Glutamatergic neuron (in vitro differentiated cells): ENCODE measurements at places on chromosomes 3 and 15.

- DNase-seq: peak; percentile 83
These were observed 107.0 kb downstream of the IQSEC1 start for GRCh38 chr3:12965999-12966846.

DNA sequence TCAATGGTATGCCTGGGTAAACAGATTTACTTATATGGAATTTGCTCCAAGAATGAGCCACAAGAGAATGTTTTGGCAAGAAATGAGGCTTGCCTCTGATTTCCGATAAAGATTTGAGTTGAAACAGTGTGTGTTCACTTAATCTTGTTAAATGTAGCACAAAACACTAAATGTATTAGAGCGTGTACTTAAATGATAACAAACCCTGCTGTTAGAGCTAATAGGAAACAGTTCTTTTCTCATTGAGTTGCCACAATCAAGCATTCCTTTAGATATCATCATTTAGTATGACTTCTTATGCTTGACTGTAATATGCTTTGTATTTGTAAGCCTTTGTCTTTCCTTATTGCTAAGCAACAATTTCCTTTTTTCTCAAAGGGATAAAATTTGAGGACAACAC is 353.6 kb upstream of the ZNF717 start:
- DNase-seq: no peak

DNA sequence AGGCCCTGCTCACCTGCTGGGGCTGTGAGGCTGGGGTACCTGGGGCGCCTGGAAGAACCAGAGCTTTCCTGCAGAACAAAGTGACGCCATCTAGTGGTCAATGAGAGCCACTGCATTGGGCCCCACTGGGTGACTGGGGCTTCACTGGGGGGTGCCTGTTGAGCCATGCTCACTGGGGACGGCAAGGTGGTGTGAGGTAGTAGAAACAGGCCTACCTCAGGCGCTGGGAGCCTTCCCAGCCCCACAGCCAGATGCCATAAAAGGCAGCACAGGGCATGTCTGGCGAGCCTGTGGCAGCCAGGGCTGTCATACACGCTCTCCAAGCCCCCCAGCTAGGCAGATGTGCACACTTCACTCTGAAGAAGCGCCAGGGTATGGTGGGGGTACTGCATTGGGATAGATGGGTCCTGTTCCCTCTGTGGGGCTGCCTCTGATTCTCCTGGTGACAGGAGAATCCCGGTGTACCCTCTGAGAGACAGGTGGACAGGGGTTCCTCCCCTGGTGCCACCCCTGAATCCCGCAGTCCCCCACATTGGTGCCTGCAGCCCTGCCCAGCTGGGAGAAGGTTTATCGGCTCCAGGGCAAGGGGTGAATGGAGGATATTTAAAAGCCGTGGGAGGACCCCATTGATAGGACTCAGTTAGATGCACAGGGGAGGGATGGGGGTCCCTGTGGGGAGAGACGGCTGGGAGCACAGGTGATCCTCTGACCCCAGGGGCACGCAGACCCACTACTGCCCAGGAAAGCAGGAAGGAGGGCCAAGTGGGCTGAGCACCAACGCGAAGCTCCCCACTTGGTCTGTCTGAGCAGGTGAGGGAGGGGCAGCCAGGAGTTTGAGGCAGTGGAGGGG is 178.8 kb downstream of the NSMCE3 start:
- DNase-seq: no peak

DNA sequence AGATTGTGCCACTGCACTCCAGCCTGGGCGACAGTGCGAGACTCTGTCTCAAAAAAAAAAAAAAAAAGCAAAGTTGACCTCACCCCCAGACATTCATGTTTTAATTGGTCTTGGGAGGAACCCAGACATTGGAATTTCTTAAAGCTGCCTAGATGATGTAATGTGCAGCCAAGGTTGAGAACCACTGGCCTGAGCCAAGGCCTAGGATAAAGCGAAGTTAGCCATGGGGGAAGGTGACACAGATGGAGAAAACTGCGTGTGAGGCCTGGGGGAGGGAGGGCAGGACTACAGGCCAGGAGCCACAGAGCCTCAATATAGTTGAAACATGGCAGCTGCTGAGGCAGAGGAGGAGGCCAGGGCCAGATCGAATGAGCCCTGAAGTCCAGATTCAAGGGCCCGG is 21.0 kb downstream of the GLB1 start:
- DNase-seq: no peak

DNA sequence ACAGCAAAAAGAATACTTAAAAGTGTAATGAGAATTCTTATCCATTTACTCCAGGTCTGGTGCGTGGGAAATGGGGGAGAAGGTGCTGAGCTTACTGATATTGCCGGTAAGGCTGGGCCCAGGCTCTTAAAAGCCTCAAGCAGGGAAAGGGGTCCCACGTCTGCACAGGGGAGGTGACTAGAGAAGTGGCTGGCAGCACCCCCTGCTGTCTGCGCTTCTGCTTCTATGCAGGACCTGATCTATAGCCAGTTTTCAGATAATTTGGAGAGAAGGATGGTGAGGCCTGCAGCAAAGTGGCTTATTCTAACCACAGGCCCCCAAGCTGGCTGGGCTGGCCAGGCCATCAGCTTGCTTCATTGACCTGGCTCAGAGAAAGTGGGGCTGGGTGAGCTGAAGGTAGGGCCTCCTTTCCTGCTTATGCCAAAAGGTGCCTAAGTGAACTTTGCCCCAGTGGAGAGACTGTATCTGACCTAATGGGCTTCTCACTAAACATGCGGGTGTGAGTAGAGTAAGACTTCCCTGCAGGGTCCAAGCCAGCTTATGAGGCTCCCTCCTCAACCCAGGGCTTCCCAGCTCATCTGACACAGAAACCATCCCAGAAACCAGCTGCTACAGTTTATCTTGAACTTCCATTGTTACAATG is 30.9 kb upstream of the ATP1B3 start:
- peak; percentile 38 for DNase-seq

DNA sequence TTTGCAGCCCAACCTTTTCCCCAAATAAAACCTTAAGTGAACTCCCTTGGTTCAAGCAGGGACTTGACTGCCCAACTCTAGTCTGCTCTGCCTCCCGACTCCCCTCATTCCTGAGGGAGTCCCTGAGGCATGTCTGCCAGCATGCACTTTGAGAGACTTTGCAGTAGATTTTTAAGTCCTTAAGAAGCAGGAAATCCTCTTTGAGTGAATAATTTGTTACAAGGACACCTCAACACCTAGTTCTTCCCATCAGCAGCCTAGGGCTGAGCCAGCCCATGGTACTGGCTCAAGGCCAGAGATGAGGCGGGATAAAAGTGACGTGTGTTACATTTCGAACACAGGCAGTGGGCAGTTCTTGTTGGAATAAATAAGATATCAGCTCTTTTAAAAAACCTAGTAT is 204.3 kb upstream of the SLC2A2 start:
- no peak for DNase-seq

DNA sequence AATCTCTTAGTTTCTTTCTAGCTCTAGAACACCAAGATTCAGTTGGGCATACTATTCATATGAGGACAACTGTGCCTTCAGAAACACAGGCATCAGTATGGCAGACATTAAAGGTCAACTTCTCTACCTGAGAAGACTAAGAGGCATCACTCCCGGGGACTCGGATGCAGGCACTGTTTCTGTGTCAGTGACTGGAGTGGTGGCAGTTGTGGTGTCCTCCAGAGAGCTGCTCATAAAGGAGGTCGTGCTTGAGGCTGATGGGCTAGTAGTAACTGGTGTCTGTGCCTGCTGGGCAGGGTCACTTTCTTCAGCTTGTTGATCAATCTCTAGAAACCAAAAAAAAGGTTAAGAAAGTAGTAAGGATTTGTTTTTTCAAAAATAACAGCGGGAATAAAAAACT is 75.2 kb downstream of the FBXL22 start:
- no peak for DNase-seq

- peak; percentile 69 for DNase-seq
These were observed 533.7 kb upstream of the ATP11B start for GRCh38 chr3:182259579-182259978.

DNA sequence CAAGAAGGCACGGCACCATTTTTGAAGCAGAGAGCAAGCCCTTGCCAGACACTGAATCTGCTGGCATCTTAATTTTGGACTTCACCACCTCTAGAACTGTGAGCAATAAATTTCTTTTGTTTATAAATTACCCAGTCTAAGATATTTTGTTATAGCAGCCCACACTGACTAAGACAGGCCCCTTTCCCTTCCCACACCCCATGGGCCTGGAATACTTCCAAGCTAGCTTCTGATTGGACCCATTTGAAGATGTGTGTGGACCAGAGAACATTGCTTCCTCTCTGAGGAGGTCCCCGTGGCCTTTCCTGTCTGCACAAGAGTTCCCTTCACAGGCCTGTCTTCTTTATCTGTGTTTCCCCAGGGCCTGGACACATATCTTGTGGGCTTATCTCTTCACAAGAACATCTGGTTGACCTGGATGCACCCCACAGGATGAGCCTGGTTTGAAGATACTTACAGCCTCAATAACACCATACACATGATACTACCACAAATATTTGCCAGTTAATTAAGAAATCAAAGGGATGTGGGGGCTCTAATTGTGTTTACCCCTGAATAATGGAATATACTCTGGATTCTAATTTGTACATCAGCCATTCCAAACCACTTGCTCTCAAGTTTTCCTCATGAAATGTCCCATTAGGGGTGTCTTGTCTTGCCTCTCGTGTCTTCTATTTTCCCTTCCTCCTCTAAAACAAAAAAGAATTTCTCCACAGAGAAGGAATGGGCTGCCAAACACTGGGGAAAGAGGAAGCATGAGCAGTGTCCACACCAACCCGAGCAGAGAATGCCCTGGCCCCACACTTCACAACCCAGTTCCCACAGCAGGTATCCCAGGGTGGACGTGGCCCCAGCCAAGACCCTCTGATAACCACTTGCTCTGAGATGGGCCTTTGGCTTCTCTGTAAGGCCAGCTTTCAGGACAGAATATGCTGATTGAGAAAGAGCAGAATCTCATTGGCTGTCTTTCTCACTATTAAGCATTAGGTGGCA is 42.5 kb downstream of the GLB1 start:
- DNase-seq: no peak

- no peak for DNase-seq
These were observed 457.4 kb downstream of the ZIC1 start for GRCh38 chr3:147866561-147866960.

DNA sequence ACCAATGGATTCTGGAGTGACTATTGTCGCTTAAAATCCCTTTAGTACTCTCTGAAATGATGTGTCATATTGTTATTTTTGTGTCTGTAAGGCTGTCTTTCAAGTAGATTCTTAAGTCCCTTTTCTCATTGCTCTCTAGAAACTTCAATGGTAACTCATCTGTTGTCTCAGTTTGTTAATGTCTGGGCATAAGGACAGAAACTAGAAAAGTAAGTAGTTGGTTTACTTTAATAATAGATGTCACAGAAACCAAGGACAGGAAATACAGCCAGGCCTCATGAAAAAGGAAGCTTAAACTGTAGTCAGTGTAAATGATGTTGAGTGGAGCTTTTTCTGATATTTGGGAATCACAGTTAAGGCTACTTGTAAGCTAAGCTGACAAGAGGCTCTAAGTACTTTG is 730.2 kb upstream of the DPPA4 start:
- no peak for DNase-seq

DNA sequence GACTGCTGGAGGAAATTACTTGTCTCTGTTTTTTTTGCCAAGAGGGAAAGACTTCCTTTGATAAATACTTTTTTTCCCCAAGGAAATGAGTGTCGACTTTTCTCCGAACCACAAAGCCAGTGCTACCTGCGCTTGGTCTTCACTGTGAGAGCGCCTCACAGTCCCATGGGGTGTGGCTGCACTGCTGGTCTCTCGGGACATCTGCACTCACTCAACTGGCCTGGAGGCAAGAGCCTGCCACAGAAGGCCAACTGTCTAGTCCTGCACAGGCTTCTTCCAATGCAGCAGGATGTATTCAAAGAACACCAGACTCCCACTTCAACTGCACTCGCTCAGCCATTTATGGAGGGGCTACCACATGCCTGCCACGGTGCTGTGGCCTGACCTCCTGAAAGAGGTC is 40.6 kb upstream of the CGNL1 start:
- peak; percentile 52 for DNase-seq

- no peak for DNase-seq
These were observed 48.9 kb downstream of the ASB7 start for GRCh38 chr15:100651253-100651652.

GRCh38 chr3:159487304-159487703 is 501.3 kb upstream of the IL12A start:
- no peak for DNase-seq

DNA sequence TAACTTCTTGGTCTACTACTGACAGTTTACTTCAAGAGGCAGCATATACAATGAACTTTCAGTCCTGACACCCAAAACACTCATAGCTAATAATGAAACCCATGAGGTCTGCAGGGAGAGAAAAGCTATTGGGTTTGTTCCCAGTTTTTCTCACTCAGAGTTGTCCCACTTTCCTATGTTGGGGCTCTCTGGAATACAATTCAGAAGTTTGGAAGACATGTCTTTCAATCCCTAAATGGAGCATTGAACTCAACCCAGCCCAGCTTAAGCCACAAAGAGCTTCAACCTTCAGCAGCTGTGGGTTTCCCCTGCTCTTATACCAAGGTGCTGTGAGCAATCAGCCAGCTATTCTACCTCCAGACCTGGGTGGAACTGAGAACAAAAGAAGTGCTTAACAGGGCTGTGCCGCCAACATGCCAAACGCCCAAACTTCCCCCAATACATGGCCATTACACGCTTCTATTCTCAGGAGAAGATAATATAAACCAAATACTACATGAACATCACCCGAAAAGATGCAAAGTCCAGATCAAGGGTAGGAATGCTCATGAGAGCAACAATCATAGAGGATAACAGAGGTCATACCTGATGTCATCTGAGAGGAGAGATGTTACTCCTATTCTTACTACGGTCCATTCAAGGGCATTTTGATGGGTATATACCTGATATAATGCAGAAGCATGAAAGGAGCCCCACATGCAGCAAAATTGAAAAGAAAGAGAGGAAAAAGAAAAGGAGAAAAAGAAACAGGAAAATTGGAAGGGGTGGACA is 131.2 kb upstream of the TGFBR2 start:
- no peak for DNase-seq

GRCh38 chr3:160921020-160921635 is 165.1 kb downstream of the PPM1L start:
- peak; percentile 41 for DNase-seq

- DNase-seq: no peak
These were observed 66.3 kb downstream of the GTPBP8 start for GRCh38 chr3:113057117-113057516.

DNA sequence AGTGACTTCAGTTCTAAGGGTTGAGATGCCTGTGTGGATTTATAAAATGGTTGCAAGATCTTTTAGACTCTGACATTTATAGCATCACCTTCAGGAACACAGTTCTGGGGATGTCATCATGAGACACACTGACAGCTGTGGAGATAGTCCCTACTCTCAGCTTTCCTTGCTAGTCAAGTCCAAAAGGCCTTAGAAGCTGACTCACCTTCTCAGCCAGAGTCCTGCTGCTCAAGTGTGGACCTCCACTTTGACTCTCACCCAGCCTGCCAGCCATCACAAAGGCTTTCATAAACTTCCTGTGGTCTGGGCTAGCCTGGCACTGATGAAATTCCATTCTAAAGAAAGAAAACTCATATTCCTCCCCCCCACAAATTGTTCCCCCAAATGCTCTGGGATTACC is 44.8 kb downstream of the TMEM39A start:
- DNase-seq: no peak

GRCh38 chr3:120763601-120764000 is 21.1 kb downstream of the GTF2E1 start:
- no peak for DNase-seq
